Effector memory CD8-positive, alpha-beta T cell (primary cell): ENCODE measurements at places on chromosomes 11 and 22.
A peak's percentile ranks its signal among the peaks of the same experiment; 100 is the strongest.

- no peak for DNase-seq
Observed at GRCh38 chr11:61745781-61746441, 6.5 kb upstream of the MYRF start.

DNA sequence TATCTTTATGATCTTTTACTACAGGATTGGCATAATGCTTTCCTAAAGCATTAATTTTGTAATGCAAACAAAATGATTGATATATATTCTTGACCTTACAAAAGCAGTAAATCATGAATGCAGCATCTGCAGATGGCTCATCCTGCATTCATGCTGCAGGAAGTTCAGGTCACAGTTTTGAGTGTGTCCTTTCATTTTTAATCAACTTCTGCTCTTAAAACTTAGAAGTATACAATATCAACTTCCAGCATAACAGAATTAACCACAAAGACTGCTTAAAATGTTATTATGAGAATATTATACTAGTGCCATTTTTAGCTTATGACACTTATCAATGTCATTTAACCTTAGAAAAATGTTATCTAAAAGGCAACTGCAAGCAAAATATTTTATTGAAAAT, 54.0 kb downstream of the SLC36A4 start:
- DNase-seq = no peak

DNA sequence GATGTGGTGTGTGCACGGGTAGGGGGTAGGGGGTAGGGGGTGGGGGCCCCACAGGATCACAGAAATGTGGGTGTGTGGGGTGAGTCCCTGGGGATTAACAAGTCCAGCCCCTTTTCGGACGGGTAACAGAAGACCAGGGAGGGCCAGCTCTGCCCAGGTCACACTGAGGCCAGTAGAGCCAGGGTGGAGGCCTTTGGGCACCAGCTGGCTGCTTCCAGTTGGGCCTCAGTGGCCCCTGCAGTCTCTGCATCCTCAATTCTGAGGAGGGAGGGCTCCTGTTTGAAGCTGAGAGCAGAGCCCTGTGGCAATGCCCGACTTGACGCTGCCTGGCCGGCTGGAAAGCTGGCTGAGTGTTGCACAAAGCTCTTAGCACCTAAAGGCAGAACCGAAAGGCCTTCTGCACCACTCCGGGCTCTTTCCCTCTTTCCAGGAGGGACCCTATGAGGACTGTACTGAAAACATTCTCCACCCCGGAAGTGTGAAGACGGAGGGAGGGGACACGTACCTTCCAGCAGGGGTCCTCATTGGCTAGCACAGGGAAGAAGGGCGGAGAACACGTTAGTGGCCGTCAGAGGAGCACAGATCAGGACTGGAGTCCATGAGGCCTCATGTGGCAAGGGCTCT, 120.4 kb downstream of the PHF21B start:
- no peak for DNase-seq

- no peak for DNase-seq
Observed at GRCh38 chr11:73198677-73199076, 19.4 kb upstream of the P2RY2 start.

DNA sequence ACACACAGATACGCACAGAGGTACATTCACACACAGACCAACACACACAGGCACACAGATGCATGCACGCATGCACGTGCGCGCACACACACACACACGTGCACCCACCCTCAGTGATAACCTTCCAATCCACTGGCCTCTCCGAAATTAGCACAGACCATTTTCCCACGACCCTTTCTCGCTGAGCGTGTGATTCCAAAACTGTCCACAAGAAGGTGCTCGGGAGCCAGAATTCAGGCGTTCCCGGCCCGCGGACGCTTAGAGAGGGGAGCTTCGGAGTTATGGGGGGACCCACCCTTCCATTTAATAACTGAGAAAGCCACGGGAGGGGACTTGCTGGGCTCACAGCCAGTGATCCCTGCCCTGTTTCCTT, 33.8 kb upstream of the SLC35C1 start:
- DNase-seq = peak; percentile 83

DNA sequence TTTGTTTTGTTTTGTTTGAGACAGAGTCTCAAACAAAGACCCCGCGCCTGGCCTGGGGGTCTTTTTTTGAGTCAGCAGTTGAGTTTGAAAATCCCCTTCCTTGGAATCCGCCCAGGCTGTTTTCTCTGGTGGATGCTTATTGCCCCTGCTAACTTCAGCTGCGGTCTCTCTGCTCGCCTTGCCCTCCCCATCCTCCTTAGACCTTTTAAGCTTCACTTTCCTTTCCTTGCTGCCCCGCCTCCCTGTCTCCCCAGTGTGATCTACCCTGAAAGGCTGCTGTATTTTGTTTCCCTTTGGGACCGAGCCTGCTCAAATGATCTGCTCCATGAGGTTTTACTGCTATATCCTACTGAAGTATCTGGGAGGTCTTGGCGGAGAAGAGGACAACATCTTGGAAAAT, 2.5 kb downstream of the USP18 start:
- DNase-seq = no peak

DNA sequence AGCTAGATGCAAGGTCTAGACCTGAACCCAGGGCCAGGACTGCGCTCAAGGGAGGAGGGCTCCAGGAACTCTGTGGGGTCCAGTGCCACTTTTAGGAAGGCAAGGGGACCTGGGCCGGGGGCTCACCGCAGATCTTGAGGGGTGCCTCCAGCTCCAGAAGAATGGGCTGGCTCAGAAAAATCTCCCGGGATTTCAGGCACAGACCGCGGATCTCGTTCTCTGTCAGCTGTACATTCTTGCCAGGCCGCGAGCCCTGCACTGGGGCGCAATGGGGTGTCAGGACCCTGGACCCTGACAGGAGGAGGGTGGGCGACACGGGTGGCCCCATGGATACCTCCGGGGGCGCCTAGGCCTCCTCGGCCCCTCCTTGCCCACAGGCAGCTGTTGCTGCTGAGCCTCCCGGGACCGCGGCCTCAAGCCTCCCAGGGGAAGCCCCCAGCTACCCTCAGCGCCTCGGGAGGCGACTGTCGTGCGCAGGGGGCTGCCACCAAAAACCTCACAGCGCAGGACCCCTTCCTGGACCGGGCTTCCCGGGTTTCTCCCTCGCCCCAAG, 640 bp downstream of the PPP1CA start:
- no peak for DNase-seq
